ENCODE measurements at places on chromosomes 6 and 20. TPM values are rescaled to one million over a fixed set of nuclear protein-coding genes. Genes with fewer than 3 reads are reported as not detected.
A peak's percentile ranks its signal among the peaks of the same experiment; 100 is the strongest.

CDH26 gene
- polyA plus RNA-seq = 0.50 TPM

SFTA2 gene
- polyA plus RNA-seq = not detected

BPIFB4 gene
- 0.09 TPM for polyA plus RNA-seq

SLC17A2 gene
- polyA plus RNA-seq = not detected

GNAS-AS1 gene
- polyA plus RNA-seq = 3.3 TPM

ZNF165 gene
- polyA plus RNA-seq = 0.48 TPM

OTOR gene
- polyA plus RNA-seq = 0.08 TPM

GRCh38 chr6:165899611-165900010 is 236.6 kb upstream of the PDE10A start:
- DNase-seq = no peak

DNA sequence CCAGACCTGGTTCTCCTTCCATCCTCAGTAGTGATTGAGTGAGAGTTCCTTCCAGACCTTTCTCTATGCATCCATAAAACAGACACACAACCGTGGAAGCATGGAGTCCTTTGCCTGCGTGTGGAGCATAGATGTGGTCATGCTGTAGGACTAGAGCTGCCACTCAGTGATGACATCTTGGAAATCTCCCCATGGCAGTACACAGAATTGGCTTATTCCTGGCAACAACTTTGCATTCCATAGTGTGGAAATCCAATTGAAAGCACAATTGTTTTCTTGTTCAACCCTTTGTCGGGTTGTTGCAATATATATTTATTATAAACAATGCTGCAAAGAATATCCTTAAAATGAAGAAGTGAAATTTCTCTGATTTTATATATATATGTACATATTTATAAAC is 547.8 kb downstream of the CDH26 start:
- peak; percentile 26 for DNase-seq

- DNase-seq = no peak
Observed at GRCh38 chr20:19486446-19486845, 271.6 kb upstream of the RIN2 start.

DNA sequence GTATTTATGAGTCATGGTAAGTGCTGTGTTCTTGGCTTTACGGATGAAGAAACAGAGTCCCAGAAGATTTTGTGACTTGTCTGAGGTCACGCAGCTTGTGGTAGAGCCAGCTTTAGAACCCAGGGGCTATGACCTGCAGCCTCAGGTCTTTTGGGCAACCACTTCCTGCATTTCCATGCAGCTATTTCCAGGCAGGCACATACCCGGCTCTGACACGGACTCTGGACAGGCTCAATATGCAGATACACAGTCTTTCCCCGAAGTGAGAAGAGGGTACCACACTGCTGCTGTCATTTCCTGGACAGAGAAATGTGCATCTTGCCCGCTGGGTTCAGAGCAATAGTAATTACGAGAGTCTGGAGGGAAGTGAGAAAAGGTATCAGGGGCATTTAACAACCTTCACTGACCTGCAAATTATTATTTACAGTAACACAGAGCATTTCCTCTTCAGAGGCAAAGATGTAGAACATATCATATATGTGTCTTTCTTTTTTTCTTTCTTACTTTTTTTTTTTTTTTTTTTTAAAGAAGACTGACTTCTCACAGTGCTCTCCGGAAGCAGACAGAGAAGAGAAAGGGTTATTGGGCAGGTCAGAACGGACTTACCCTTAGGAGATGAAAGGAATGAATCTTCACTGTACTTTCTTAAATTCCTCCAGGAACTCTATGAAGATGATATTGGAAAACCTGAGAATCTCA is 185.1 kb downstream of the CLIC5 start:
- DNase-seq = peak; percentile 20

GRCh38 chr20:45350217-45350616 is 2.0 kb upstream of the SDC4 start:
- DNase-seq = no peak

GRCh38 chr6:119075200-119075981 is 3.1 kb downstream of the FAM184A start:
- no peak for DNase-seq

DNA sequence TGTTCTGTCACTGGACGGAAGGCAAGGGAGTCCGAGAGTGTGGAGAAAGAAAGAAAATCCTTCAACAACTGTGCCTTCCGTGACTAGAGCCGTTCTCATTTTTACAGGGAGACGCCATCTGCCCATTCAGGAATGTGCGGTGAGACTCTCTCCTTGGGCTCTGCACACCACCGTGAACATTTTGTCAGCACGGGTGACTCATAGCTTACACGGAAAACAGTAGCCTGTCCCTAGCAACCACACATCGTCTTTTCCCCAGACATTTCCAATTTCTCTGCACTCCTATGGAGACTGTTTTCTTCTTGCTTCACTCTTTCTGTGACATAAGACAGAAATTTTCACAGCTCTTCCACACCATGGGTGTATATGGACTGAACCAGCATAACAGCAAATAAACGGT is 55.1 kb downstream of the TBXT start:
- DNase-seq = peak; percentile 46

- DNase-seq = no peak
Observed at GRCh38 chr6:168413856-168414255, 27.1 kb upstream of the SMOC2 start.

DNA sequence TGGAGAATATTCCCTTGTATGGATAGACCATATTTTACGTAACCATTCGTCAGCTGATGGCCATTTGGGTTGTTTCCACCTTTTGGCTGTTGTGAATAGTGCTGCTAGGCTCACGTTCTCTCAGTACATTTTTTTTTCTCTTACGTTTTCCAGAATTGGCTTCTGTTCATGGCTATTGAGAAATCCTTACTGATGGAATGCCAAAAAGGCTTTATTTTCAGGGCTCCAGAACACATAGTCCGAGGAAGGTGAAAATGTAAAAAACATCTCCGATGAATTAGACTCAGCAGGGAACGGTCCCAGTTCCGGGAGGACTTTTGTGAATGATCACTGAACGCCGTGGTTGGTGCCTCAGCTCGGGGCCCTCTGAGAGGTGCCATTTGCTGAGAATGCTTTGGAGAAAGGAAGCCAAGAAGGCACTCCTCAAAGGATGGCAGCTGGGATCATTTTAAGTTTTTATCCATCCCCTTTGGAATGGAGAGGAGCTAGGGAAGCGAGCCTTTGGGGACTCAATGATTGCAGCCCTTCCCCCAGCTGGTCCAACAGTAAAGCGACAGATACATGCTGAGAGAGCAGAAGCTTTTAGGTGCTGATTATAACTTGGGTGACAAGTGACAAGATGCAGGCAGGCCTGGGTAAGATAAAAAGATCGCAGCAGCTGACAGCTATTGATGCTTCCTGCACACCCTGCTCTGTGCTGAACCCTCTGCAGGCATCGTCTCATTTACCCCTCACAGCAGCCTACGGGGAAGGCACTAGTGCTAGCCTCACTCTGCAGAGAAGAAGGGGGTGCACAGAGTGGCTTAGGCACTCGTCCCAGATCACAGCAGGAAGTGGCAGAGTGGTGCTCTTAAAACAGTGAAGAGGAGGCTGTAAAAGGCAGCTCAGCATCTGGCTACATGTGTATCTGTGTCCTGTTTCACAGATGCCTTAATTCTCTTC is 133.4 kb upstream of the KCNG1 start:
- peak; percentile 86 for DNase-seq

GRCh38 chr6:9250852-9251251 is 815.5 kb upstream of the SLC35B3 start:
- DNase-seq = peak; percentile 1

GRCh38 chr6:101392586-101393230 is 800 bp upstream of the GRIK2 start:
- DNase-seq = no peak

DNA sequence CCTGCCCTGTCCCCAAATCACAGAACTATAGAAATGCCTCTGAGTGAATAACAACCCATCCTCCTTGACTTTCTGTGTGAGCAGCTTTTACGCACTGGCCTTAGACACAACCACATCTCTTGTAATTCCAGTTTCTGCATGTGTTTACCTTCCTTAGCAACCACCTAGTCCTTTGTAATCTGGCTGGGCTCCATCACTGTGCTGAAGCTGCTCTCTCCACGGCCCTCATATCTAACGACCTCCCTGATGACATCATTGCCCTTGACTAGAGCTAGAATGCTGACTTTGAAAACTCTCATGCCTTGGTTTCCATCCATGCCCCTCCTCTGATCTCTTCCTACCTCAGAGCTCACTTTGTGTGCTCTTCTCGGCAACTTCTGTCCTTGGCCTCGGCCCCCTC is 30.5 kb upstream of the GLP1R start:
- DNase-seq = no peak

DNA sequence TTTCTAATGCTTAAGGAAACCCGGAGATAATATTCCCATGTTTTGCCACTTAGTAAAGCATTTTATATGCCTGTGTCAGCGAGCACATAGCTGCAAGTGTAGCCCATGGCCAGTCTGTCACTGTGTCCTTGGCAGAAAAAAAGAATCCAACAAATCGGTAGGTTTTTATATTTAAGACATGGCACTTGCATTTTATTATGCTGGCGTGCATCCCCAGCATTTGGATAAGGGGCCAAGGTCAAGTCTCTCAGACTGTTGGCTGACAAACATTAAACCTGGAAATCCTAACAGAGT is 1.2 kb upstream of the ZNF184 start:
- no peak for DNase-seq

GRCh38 chr6:114133816-114134215 is 162.9 kb upstream of the HDAC2 start:
- no peak for DNase-seq

DNA sequence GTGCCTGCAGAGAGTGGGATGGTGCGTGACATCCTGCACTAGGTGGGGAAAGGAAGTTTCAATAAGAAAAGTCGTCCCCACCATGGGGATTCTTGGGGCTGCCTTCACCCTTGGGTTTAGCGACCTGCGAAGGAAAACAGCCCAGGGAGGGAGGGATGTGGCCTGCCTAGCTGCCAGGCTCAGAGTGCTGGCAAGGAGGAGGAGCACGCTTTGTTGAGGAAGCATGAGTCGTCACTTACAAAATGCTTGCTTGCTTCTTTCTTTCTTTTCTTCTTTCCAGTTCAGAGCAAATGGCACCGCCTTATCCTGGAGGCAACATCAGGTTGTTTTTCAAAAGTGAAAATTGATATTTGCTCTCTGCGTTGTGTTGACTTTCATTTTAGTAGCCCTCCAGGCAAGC is 123.2 kb downstream of the TFAP2C start:
- DNase-seq = no peak

DNA sequence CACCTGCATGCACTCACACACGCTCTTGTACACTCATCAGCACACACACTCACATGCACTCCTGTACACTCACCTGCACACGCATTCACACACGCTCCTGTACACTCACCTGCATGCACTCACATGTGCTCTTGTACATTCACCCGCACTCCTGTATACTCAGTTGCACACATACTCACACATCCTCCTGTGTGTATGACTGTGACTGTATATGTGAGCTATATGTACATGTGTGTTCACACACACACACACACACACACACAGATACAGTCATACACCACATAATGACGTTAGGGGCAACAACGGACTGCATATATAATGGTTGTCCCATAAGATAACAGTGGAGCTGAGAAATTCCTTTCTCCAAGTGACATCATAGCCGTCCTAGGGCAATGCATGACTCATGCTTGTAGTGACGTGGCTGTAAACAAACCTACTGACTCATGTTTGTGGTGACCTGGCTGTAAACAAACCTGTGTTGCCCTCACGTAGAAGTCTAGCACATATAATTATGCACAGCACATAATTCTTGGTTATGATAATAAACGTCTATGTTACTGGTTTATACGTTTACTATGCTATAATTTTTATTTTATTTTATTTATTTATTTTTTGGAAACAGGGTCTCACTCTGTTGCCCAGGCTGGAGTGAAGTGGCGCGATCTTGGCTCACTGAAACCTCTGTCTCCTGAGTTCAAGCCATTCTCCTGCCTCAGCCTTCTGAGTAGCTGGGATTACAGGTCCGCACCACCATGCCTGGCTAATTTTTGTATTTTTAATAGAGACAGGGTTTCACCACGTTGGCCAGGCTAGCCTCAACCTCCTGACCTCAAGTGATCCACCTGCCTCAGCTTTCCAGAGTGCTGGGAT is 22.8 kb upstream of the TAF4 start:
- no peak for DNase-seq

DNA sequence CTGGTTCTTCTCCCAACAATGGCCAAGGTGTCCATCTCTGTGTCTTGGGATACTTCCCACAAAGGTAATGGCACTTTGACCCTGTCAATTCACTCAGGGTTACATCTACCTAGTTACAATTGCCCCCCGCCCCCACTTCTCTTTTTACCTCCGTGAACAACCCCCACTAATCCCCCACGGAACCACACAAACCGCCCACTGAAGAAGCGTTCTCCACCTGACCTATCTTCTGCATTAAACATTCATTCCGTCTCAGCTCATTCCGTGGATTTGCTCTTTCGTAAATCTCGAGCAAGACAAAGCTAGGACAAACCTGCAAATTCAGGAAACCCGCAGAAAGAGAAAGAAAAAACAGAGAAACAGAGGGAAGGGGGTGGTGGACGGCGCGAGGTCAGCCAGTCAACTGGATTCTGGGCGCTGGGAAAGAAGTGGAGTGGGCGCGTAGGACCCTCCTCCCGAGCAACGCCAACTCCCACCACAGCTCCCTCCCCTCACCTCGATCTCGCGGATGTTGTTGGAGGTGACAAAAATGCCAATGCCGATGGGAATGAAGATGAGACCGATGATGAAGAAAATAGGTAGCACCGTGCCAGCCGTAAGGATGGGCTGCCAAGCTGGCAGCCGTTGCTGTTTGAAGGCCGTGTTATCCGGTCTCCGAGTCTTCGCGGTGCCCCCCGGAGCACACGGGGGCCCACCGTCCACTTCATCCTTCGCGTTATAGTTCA is 523 bp downstream of the TMEM30A start:
- DNase-seq = peak; percentile 73

GRCh38 chr20:57660922-57661745 is 40.9 kb upstream of the ZBP1 start:
- DNase-seq = peak; percentile 55

DNA sequence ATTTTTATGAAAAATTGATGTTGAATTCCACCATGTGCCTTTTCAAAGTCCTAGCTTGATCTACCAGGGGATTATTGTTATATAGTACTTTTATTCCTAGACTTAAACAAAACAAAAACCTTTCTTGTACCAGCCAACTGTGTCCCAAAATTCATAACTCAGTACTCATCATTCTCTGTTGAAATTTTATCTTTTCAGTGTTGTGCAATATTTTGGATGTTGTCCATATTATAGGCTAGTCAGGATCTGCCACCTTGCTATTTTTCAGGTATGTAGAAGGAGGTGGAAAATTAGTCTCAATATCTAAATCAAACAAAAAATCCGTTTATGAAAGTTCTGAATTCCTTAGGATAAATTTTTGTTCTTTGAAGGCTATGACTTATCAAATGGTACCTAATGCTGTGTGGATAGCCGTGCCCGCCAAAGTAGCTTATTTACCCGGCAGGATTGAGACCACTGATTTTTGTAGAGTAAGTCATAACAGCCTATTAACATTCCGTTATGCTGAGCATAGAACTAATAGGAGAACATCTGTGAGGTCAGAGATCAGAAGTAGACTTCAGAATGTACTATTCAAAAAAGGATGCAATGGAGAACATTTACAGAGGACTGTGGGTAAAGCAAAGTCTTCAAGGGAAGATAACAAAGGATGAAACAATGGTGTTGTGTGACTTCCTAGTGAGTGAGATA is 304.7 kb downstream of the SOX4 start:
- DNase-seq = no peak

Measured in muscle of leg (tissue), 16 donors.